ENCODE measurements at places on chromosomes 5 and 9. TPM values are rescaled to one million over a fixed set of nuclear protein-coding genes. Genes with fewer than 3 reads are reported as not detected.

DNA sequence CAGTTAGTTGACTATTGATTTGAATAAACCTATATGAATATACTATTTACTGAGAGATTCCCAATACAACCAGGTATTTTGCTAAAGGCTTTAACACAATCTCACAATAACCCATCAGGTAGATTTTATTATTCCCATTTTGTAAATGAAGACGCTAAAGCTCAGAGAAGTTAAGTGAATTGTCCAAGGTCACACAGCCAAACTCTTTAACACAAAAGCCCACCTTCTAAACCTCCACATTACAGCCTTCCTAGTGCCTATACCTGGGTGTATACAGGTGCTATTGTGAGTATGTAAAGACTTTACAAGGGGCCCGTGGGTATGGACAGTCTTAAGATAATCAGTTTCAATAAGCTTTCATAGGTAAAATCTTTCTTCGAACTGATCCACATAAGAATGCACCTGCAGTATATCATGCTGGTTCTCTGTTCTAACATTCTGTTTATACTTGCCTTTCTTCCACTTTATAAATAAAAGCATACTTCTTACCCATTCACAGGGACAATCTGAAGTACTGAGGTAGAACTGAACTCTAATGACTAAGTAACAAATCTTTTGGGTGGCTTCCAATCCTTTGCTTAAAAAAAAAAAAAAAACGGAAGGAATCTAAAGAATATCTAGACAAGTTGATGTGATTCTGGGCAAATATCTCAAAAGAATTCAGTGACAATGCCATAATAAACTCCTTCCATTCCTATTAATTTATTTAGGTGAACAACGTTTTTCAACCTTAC, 59.1 kb downstream of the PJA2 start:
- no peak for DNase-seq

The SLC38A9 gene
- 10.1 TPM for total RNA-seq

The TSSK1B gene
- not detected for total RNA-seq

The FOXD4L5 gene
- not detected for total RNA-seq

- DNase-seq: no peak
These were observed 776.6 kb downstream of the CDH12 start for GRCh38 chr5:22076586-22076985.

DNA sequence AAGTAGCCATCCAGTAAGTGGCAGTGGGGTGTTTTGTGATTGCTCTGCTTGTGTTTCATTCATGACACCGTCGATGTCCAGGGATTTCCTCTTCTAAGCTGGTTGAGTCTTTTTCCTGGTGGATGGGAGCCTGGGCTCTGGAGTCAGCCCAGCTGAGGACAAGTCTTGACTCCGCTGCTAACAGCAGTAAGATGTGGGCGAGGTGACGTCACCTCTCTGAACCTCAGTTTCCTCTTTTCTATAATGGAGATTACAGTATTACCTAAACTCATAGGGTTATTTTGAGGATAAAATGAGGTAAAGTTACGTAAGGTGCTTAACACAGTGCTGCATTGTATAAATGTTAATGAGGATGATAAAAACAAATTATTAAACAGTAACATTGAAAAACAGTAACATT, 21.3 kb downstream of the FGF1 start:
- no peak for DNase-seq

- DNase-seq: no peak
These were observed 125.5 kb downstream of the DIRAS2 start for GRCh38 chr9:90517103-90517502.

DNA sequence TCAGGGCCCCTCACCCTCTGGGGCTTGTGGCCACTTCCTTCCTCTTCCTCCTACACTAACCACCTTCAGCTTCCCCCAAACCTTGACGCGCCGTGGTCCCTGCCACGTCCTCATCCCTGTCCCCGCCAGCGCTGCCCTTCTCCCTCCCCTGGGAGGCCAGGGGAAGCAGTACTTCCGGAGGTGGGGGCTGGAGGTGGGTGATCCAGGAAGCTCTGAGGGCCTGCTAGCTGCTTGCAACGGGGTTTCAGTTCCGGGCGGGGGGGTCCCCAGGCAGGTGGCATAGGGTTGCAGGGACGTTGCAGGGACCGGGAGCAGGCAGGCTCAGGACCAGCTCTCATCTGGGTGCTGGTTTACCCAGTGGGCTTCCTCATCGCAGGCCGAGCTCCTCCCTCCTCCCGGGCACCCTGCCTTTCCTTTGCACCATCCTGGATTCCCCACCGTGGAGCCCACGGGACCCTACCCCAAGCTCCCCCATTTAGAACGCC, 70.0 kb downstream of the RXRA start:
- peak; percentile 85 for DNase-seq

The SLC6A7 gene
- total RNA-seq: not detected

DNA sequence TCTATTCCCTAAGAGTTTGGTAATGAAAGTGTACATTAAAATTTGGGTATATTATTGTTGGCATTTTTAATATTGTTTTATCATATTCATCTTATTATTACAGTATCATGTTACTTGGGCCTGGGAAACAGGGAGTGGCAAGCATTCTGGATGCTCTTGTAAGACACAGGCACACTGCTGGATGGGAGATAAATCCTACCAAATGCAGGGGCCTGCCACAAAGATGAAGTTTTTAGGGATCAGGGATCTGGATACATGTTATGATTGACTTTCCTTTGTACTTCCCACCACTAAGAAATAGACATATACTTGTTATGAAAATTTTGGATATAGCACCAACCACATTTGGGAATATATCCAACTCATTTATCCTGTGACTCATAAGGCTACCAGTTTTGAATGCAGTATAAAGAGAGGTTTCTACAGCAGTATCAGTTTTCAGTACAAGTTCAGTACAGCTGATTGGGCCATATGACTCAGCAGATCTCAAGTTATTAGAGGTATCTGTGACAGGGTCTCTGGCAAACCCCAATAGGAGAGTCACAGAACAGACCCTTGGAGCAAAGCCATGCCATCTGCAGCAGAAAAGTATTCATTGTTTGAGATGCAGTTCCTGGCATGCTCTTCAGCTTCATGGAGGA, 360.1 kb downstream of the DMAC1 start:
- no peak for DNase-seq
